DMS153 (cell line): ENCODE measurements at places on chromosomes 12 and 14.

DNA sequence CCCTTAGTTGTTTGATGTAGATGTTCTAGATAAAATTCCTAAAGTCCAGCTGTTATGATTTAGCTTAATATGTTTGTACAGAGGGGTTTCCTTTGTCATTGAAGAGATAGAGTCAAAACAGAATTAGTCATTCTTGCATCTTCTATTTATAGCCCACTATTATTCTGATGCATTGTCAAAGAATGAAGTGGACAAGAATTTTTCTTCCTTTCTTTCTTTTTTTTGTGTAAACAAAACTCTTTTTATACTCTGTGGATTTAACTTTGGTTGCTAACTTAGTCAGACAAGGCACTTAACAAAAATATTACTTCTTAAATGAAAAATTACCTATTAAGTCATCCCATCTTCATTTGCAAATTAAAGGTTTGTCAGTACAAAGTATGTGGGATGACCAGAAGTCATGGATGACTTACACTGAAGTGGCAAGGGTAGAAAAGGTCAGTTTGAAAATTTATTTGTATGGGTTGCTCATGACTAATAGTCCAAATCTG lies 215.6 kb upstream of the DDHD1 start:
- no peak for DNase-seq

DNA sequence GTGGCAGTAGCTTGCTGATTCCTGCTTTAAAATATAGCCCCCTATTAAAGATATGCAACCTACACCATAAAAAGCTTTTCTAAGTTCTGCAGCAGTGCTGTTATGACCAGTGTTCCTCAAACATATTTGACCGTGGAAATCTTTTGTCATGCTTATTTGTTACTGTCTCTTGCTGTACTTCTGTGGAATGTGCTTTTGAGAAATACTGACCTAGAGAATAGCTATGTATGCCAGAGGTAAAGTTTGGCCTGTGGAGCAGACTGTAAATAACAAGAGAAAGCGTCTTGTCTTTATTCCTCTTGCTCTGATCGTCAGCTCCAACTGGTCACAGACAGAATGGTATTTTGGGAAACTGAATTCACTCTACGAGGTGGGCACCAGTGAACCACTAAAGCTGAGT lies 239.0 kb downstream of the FBXL14 start:
- DNase-seq: no peak

DNA sequence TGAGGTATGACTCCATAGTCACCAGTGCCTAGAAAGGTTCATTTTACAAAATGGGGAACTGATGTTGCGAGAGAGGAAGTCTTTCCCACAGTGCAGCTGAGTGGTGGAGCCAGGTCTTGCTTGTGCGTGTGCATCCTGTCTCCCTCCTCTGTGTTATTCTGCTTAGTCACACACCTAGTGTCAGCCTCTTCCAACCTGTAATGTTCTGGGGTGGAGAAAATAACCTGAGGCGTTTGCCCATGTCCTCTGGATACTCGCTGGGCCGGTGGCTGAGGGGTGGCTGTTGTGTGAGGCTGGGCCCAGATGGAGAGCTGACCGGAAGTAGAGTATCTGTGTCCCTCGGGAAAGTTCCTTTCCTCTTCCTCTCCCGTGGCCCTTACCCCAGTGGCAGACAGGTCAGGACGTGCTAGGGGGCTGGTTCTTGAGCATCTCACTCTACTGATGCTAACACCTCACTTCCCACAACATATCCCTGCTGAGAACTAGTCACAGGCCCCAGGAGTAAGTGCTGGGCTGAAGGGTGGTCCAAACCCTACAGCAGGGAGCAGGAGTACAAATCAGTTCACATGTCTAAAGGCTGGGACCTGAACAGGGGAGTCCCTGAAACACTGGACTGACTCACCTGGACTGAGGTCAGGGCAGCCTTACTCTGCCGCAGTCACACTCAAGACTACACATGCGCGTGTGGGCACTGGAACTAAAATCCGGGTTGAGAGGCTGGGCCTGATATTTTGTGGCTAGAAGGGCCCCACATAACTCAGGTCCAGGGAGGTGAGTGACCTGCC lies 7.0 kb downstream of the MLF2 start:
- no peak for DNase-seq

DNA sequence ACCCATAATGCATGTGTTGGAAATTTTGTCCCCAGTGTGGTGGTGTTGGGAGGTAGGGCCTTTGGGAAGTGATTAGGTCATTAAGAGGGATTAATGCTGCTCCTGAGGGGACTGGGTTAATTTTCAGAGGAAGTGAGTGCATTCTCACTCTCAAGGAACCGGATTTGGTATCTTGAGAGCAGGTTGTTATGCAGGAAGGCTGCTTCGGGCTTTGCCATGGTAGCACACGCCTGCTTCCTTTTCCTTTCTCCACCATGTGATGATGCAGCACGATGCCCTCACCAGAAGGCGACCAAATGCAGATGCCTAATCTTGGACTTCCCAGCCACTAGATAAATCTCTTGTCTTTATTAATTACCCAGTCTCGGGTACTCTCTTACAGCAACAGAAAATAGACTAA lies 257.1 kb downstream of the SSPN start:
- DNase-seq: no peak

GRCh38 chr14:82431031-82431430 lies 897.4 kb upstream of the SEL1L start:
- peak; percentile 10 for DNase-seq

DNA sequence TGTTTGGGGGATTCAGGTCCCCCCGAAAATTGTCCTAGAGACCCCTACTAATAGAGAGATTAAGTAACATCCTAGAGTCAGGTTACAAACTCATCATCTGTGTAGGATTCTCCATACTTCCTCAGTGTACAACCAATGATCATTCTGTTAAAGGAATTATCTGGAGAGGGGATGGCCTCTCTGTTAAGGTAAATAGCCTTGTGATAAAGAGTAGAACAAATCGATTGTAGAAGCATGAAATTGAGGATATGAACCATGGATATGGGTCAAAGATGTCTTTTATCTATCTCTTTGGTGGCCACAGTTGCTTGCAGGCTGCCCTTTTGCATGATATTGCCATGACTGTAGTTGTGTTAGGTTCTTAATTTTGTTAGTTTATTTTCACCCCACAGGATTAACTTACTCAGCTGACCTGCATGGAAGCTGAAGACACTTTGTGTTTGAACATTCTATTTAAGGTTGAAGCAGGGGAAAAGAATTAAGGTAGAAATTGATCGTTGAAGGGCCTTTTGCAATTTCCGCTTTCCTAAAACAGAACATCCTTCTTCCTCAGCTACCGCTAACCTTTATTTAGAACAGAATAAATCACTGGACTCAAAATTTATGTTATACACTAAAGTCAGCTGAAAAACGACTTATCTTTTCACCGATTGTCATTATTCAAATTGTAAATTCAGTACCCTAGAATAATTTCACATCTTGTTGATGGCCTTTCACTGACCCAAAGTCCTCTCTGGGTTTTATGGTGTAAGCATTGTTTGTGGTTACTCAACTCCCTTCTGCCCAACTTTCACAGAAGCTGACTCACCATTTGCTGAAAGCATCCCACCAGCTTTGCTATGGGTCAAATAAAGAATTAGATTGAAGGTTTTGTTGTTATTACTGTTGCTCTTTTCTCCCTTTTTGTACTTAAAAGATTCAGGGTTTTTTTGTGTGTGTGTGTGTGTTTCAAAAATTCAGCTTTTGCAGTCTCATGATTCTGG lies 52.3 kb downstream of the IRAK3 start:
- no peak for DNase-seq

- DNase-seq: peak; percentile 93
Measured at GRCh38 chr12:49233842-49234526, 30.9 kb upstream of the TUBA1C start.
